Skin of body (tissue), 3 donors: ENCODE measurements at places on chromosomes 6 and 20.

- DNase-seq = no peak
These were observed 12.1 kb upstream of the RAMACL start for GRCh38 chr6:166598441-166599138.

DNA sequence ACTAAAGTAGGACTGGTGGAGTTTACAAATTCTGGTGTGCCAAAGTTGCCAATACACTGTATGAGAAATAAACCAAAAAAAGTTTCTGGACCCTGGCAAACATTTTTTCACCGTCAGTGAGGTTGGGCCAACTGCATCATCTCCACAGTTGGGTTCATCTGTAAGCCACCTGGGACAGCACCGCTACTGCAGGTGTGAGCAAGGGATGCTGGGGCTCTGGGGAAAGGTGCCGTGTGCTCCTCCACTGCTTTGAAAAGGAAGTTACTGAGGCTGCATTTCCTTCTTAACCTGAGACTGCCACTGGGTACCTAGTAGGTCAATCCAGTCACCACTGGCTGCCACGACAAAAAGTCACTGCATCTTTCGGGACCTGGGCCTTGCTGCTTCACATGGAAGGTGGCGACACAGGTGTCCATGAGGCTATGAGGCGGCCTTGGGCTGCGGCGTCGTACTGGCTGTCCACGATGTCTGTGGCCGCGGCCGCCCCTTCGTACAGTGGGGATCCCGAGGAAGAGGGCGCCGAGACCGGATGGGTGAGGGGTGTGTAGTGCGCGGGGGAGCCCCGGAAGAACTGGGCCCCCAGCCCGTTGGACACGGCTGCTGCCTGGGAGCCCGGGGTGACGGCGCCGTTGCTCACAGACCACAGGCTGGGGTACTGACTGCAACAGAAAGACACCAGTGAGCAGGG is 9.6 kb downstream of the TBXT start:
- no peak for DNase-seq

GRCh38 chr6:85641897-85642773 is 551 bp downstream of the SYNCRIP start:
- peak; percentile 36 for DNase-seq

DNA sequence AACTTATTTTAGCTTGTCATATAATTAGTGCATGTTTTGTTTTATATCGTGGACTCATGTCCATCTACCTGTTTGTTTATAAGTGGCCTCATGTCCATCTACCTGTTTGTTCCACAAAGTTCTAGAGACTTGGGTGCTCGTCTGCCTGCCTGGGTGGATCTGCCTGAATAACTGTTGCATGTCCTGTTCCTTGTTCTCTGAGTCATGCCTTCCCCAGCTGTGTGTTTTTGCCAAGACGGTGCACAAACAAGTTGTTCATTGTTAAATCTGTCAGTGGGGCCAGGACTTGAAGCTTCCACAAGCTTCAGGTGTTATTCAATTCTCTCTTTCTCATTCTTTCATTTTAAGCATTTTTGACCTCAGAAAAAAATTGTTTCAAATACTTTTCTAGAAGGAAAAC is 358.0 kb upstream of the CITED2 start:
- DNase-seq = no peak

DNA sequence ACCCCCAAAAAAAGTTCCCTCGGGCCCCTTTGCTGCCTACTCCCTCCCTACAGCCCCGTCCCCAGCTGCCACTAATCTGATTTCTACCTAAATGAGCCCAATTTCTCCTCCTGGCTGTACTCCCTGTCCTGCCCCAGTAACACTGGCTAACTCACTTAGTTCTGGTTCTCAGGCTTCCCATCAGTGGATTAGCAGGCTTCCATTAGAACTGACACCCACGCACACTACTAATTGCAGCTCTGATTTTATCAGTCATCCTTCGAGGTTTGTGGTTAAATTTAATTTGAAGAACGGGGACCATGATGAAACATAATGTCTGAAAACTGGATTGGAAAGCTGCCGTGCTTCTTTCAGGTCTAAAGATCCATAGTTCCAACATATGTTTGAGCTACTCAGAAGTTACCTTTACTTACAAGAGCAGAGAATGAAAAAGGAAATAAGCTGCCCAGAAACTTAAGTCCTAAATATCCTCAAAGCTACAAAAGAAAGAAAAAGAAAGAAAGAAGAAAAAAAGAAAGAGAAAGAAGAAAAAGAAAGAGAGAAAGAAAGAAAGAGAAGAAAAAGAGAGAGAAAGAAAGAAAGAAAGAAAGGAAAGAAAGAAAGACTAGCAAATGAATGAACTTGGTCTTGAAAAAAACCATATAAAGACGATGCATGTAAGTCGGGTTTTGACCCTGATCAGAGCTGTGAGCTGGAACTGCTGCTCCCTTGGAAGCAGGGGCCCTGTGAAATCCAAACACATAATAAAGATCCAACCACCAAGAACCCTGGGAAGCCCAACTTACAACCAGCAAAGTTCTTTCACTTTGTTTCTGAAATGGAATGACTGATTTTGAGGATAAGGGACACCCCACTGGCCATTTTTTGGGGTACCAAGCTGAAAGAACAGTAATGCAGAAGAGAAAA is 51.7 kb downstream of the CNKSR3 start:
- no peak for DNase-seq

- DNase-seq = no peak
These were observed 45.9 kb upstream of the RALY start for GRCh38 chr20:33947709-33948295.

GRCh38 chr6:20044883-20045282 is 167.4 kb downstream of the MBOAT1 start:
- no peak for DNase-seq

- no peak for DNase-seq
These were observed 207.5 kb downstream of the PTPRT start for GRCh38 chr20:42982218-42982617.

- no peak for DNase-seq
These were observed 168.0 kb downstream of the ZFAND3 start for GRCh38 chr6:37987559-37987958.

DNA sequence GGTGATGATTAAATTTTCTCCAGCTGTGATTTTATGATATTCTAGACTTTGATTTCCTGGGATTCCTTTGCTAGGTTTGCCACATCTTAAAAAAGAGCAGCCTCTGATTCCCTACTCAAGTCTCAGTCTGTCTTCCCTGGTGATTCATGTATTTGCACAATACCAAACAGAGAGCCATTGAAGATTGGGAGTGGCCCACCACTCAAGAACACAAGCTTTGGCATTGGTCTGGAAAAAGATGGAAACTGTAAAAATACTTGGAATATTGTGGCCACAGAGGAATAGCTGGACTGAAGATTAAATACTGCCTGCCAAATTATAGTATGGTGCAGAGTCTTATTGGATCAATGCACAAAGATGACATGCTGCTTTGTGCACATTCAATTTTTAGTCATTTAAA is 32.9 kb downstream of the PTCHD4 start:
- DNase-seq = peak; percentile 39

- DNase-seq = no peak
These were observed 70.5 kb upstream of the PIM1 start for GRCh38 chr6:37099442-37099841.

DNA sequence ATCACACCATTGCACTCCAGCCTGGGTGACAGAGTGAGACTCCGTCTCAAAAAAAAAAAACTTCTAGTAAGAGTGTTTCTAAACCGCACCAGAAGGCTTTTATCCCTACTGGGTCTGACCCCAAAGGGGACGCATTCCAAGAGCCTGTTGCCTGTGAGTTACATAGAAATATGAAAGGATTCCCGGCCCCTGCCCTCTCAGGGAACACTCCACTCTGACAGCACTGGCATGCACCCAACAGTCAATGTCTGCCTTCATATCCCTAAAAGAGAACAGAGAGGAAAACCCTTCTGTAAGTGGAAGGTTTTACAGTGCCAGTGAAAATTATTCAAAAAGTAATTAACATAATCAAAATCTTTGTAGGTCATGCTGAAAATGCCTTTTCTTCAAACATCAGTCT is 117.1 kb upstream of the PTPRT start:
- no peak for DNase-seq

- peak; percentile 33 for DNase-seq
These were observed 90.0 kb upstream of the IFNGR1 start for GRCh38 chr6:137309078-137309762.

DNA sequence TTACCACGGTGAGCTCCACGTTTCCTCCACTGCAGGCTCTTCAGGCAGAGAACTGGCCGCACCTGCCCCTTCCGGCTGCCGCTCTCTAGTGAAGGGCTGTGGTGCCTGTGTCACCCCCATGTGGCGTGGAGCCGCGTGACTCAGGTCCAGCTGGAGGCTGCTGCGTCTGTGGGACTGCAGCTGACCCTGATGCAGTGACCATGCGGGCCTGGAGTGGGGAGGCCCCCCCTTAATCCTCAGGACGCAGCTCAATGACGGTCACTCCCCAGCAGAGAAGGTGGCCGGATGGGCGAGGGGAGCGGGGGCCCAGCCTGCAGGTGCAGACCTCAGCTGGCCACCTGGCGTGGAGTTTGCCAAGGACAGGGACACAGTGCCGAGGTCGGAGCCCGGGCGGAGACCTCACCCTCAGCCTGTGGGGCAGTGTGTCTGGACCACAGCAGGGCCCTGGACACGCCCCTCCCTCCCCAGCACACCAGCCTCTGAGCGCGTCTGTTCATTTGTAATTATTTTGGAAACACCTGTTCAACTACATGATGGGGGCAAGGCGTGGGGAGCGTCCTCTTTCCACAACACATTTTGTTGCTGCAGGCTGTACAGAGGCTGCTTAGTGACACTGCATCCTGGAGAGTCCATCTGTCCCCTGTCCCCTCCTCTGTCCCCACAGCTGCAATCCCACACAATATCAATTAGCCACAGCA is 10.7 kb downstream of the BHLHE23 start:
- no peak for DNase-seq

DNA sequence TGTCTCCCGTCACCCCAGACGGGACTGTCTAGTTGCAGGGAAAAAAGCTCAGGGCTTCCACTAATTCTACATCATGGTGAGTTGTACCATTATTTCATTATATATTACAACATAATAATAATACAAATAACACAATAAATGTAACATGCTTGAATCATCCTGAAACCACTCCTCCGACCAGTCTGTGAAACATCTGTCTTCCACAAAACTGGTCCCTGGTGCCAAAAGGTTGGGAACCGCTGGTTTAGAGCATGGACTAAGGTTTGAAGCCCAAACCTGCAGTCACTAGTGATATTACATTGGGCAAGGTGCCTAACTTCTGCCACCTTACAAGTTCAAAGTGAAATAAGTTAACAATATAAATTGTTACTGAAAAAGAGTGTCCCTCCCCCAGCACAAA is 175.7 kb downstream of the PDE10A start:
- DNase-seq = no peak

- DNase-seq = no peak
These were observed 117.2 kb downstream of the PDSS2 start for GRCh38 chr6:107342144-107342543.

GRCh38 chr6:48766349-48766748 is 655.4 kb upstream of the PTCHD4 start:
- DNase-seq = no peak

DNA sequence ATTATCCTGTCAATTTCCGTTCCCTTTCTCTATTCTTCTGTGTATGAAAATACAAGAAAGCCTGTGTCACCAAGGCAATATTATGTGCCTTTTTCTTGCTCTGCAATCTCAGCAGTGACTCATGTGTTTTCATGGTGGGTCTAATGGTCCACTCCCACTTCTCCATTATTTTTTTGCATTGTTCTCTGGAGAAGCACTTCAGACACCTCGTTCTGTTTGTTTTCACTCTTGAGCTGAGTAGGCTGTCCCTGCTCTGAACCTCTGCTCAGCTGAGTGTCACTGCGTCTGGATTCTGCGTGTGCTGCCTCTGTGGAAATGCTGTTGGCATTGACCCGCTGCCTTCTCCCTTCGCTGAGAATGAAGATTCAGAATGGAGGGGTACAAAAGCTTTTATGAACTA is 230.6 kb downstream of the TMEM242 start:
- no peak for DNase-seq

- DNase-seq = no peak
These were observed 1.4 kb downstream of the STK38 start for GRCh38 chr6:36545767-36546307.

GRCh38 chr6:2829253-2829652 is 12.4 kb downstream of the SERPINB1 start:
- no peak for DNase-seq

- no peak for DNase-seq
These were observed 31.9 kb downstream of the CDKAL1 start for GRCh38 chr6:20566109-20566508.

DNA sequence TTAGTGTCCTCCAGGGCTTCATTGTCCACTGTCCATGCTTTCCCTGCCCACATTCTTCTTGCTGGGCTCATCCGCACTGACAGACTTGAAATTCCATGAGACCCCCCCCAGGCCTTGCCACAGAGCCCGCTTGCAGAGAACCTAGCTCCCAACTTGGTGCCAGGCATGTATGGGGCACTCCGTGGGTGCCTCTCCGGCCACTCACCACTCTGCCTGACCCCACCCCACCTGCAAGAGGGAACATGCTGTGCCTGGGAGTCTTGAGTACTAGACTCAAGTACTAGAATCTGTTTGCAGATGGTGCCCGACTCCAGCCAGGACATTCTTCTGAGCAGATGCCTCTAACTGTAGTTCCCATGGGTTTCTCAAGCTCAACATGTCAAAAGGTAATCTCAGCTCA is 47.9 kb downstream of the TRERF1 start:
- no peak for DNase-seq

GRCh38 chr20:13219327-13220193 is 1.5 kb upstream of the ISM1 start:
- no peak for DNase-seq

DNA sequence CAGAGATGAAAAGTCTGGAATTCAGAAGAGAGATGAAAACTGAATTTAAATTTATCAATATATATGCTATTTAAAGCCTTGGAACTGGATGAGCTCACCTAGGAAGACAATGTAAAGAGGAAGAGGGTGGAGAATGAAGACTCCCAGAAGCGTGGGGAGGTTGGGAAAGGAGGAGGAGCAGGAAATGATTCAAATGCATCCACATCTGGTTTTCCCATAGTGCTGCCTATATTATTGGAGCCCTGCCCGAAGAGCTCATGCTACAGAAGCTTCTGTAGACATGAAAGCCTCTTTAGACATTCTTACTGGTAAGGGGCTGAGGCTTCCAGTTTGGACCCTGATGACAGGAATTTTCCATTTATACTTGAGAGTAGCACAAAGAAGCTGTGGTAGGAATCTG is 19.2 kb downstream of the PDE7B start:
- peak; percentile 61 for DNase-seq

- DNase-seq = no peak
These were observed 50.2 kb upstream of the SIRPG start for GRCh38 chr20:1707588-1708449.

DNA sequence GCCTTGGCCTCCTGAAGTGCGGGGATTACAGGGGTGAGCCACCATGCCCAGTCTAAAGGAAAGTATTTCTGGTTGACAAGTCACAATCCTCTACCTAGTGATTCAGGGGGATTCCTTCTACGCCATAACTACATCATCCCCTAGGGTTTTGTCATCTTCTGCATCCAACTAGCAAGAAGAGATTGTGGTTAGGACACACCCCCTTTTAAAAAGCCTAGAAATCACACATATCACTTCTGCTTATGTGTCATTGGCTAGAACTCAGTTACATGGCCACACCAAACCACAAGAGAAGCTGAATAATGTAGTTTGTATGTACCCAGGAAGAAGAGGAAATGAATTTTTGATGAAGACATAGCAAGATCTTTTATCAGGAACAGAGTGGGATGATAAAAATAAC is 14.7 kb upstream of the CHD6 start:
- no peak for DNase-seq

GRCh38 chr6:160798625-160799024 is 96.6 kb downstream of the PLG start:
- DNase-seq = no peak
